Skeletal muscle tissue (tissue), 5 donors: ENCODE measurements at places on chromosomes 12 and 14. TPM values are rescaled to one million over a fixed set of nuclear protein-coding genes. Genes with fewer than 3 reads are reported as not detected.

CBLN3 gene
- under 0.01 TPM for total RNA-seq

ETV6 gene
- total RNA-seq = 4.2 TPM

LEMD3 gene
- 30.8 TPM for total RNA-seq

GLIPR1L1 gene
- total RNA-seq = not detected

CCDC196 gene
- not detected for total RNA-seq

DNAJC22 gene
- not detected for total RNA-seq

BBS10 gene
- 12.0 TPM for total RNA-seq

OAS2 gene
- 6.8 TPM for total RNA-seq

PRH2 gene
- total RNA-seq = not detected

TAS2R9 gene
- 0.52 TPM for total RNA-seq

EPYC gene
- total RNA-seq = 0.52 TPM

SLC7A7 gene
- 15.1 TPM for total RNA-seq

AQP2 gene
- total RNA-seq = not detected

SLC7A8 gene
- 4.7 TPM for total RNA-seq

CISTR gene
- total RNA-seq = not detected

KRT6A gene
- total RNA-seq = 1.6 TPM

C2CD5 gene
- total RNA-seq = 41.8 TPM

ACVRL1 gene
- 56.9 TPM for total RNA-seq

LPAR5 gene
- total RNA-seq = 1.0 TPM

SLC6A13 gene
- total RNA-seq = 2.6 TPM

DLGAP5 gene
- total RNA-seq = 4.2 TPM

NR1H4 gene
- not detected for total RNA-seq

NOVA1 gene
- total RNA-seq = 12.5 TPM

FOXA1 gene
- total RNA-seq = not detected

SERPINA12 gene
- total RNA-seq = not detected

ACOT6 gene
- total RNA-seq = not detected

EMP1 gene
- 40.2 TPM for total RNA-seq

SALL2 gene
- 5.2 TPM for total RNA-seq

TAS2R31 gene
- total RNA-seq = 8.9 TPM

KLRC3 gene
- total RNA-seq = not detected

ST8SIA1 gene
- total RNA-seq = 5.2 TPM
